Cardiac fibroblast (primary cell): ENCODE measurements at places on chromosomes 6 and 20.

DNA sequence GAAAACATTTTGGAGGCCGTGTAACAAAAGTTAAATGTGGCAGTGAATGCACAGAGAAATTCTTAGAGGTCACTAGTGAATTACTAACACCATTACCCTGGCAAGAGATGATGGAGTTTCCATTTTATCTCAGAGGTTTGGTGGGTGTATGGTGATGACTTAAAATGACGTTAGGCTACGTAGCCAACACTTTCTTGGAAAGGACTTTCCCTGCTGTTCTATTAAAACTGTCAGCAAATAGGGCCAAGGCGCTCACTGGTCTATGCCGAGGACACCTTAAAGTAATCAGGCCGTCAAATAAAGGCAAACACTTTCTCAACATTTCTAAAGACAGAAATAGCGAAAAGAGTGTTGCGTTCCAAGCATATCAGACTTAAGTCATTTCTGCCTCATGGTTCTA lies 160.8 kb downstream of the GMPR start:
- DNase-seq: peak; percentile 55

- no peak for DNase-seq
Measured at GRCh38 chr20:57991211-57991881, 237.1 kb downstream of the ANKRD60 start.

GRCh38 chr20:58719258-58719657 lies 26.7 kb downstream of the NPEPL1 start:
- DNase-seq: no peak

GRCh38 chr6:111242452-111242851 lies 155.1 kb downstream of the SLC16A10 start:
- DNase-seq: peak; percentile 67

DNA sequence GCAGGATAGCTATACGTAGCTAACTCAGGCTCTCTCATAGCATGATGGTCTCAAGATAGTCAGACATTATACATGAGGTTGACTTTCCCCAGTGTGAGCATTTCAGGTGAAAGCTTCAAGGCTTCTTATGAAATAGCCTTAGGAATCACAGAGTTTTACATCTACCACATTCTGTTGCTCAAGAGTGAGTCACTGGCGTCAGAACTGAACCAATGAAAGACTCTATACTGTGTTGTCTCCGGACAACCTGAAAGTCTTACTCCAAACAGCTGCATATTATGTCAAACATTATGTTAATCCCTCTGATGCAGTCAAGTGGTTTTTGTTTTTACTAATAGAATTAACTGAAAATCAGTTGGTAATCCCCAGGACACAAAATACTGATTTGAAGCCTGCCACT lies 79.8 kb upstream of the TRDN start:
- peak; percentile 14 for DNase-seq

GRCh38 chr6:152749336-152749735 lies 1.3 kb upstream of the VIP start:
- DNase-seq: no peak

DNA sequence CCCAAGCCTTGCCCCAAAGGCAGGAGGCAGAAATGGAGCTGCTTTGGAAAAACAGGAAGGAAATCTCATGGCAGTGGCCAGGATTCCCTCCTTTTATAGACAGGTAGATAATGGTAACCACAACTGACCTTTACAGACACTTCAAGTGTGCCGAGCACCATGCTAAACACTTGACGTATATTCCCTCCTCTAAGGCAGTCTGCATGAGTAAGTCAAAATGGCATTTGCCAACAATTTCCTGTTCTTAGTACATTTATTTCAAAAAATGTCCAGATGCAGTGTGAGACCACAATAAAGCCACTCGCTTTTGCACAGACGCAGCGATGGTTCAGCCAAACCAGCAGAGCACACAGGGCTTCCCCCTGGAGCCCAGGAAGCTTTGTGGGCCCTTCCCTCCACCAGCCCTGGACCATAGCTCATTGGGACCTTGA lies 16.5 kb upstream of the GPR6 start:
- DNase-seq: peak; percentile 42

- DNase-seq: no peak
Measured at GRCh38 chr6:42916288-42916687, 435 bp downstream of the PTCRA start.

- DNase-seq: peak; percentile 55
Measured at GRCh38 chr6:141415896-141416295, 716.8 kb upstream of the GJE1 start.

- peak; percentile 1 for DNase-seq
Measured at GRCh38 chr6:57822896-57823358, 505.5 kb downstream of the PRIM2 start.

- no peak for DNase-seq
Measured at GRCh38 chr6:53447865-53448264, 97.0 kb downstream of the GCLC start.

- no peak for DNase-seq
Measured at GRCh38 chr6:16712255-16712930, 48.9 kb downstream of the ATXN1 start.

- DNase-seq: peak; percentile 40
Measured at GRCh38 chr6:13526727-13527670, 39.6 kb upstream of the GFOD1 start.

DNA sequence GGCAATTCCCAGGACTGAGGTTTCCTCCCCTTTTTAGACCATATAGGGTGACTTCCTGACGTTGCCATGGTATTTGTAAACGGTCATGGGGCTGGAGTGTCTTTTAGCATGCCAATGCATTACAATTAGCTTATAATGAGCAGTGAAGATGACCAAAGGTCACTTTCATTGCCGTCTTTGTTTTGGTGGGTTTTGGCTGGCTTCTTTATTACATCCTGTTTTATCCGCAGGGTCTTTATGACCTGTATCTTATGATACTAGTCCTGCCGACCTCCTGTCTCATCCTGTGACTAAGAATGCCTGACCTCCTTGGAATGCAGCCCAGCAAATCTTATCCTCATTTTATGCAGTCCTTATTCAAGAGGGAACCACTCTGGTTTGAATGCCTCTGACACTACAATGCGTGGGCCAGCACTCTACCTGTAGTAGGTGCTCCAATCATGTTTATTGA lies 190.1 kb downstream of the KCNQ5 start:
- peak; percentile 58 for DNase-seq

DNA sequence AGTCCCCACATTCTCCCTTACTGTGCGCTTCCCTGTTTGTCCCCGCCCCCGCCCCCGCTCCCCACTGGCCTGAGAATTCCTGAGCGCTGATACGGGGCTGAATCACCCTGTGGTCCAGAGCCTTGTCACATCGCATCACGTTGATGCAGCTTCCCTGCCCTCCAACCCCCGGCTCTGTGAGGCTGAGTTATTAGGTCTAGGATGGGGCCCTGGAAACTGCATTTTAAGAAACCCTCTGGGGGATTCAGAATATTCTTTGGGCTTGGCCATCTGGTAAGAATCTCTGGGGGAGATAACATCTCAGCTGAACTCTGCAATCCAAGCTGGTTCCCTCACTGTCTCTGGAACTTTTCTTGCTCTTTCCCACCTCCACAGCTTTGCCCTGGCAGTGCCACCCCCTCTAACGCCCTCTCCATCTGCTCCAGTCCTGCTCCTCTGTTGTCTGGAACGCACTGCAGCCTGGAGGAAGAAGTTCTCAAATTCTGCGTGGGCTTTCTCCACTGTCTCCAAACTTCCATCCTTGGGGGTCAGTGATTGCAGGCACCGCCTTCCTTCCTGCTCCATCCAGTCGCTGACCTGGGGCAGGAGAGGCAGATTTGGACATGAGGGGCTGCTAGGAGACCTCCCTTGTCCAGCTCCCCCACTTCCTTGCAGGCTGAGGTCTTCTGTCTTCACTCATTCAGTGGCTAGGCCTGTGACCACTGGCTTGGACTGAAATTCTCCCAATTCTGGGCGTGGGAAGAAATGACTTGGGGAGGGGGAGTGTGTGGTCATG lies 42.6 kb downstream of the KIAA1755 start:
- DNase-seq: peak; percentile 89

DNA sequence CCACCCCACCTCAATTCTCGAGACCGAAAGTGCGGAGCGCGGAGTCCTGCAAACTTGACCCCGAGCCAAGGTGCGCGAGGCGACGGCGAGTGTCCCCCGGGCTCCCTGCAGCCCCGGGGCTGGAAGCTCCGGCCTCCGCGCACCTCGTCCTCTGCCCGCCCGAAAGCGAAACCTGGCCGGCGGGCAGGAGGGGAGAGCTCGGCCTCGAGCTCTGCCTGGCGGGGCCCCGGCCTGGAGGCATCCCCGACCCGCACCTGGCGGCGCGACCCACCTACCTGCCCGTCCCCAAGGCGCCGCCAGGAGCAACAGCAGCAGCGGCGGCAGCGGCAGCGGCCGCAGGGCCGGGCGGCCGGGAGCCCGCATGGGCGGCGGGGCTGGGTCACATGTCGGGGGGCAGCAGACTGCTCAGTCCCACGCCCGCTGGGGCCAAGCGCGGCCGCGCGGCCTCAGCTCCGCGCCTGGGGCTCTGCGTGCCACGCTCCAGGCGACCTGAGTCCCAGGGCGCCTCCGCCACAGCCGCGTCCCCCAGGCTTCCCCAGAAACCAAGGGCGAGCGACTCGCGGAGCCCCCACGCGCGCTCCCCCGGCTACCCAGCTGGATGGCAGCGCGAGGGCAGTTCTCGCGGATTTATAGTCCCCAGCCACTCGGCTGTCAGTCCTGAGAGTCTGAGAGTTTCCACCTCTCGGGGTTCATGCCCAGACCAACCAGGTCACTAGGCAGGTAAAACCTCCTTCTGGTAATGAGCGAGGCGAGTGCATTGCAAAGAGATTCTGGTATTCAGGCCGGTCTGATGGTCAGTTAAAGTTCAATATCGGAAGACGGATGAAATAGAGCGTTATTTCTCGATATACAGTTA lies at the start of gene IL20RA:
Gene IL20RA, minus strand, starts transcription at position 600 of the 856 bp plus-strand sequence. Its CDS starts 237 bp downstream, at position 363.
- peak; percentile 14 for DNase-seq

GRCh38 chr6:14763616-14764015 lies 482.3 kb upstream of the JARID2 start:
- DNase-seq: no peak

- DNase-seq: peak; percentile 18
Measured at GRCh38 chr6:111382476-111383294, 100.3 kb downstream of the REV3L start.

- no peak for DNase-seq
Measured at GRCh38 chr6:18141805-18142590, 12.9 kb downstream of the TPMT start.

GRCh38 chr20:58552366-58552934 lies 37.3 kb upstream of the APCDD1L start:
- DNase-seq: no peak

- peak; percentile 73 for DNase-seq
Measured at GRCh38 chr6:45132059-45132458, 196.1 kb upstream of the RUNX2 start.

GRCh38 chr20:13862245-13862644 lies 77.4 kb downstream of the NDUFAF5 start:
- no peak for DNase-seq

- no peak for DNase-seq
Measured at GRCh38 chr6:125586074-125586473, 163.4 kb upstream of the HEY2 start.

- DNase-seq: no peak
Measured at GRCh38 chr6:95546148-95546547, 31.2 kb upstream of the MANEA start.

- DNase-seq: no peak
Measured at GRCh38 chr6:155265843-155266535, 2.2 kb downstream of the CLDN20 start.

- peak; percentile 26 for DNase-seq
Measured at GRCh38 chr20:36728986-36729385, 16.9 kb downstream of the NDRG3 start.

- peak; percentile 34 for DNase-seq
Measured at GRCh38 chr20:2692036-2692885, at the start of gene EBF4. TSS of gene EBF4 (plus strand) at chr20:2692780. CDS start at chr20:2693646, 866 bp downstream.

- peak; percentile 15 for DNase-seq
Measured at GRCh38 chr6:89527634-89528033, 94.7 kb downstream of the ANKRD6 start.

DNA sequence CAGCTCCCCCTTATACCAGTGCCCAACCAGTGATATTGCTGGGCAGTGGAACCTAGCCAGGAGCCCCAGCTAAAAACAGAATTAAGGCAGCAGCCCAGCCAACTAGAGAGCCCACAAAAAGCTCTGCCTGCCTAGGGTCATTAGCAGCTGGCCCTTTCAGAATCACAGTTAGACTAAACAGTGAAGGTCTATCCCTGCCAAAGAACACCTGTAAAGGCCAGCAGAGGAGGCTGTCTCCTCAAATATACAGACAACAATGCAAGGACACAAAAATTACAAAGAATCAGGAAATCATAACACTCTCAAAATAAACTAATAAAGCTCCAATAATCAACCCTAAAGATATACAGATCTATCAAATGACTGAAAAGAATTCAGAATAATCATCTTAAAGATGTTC lies 77.8 kb upstream of the HTR1E start:
- no peak for DNase-seq

DNA sequence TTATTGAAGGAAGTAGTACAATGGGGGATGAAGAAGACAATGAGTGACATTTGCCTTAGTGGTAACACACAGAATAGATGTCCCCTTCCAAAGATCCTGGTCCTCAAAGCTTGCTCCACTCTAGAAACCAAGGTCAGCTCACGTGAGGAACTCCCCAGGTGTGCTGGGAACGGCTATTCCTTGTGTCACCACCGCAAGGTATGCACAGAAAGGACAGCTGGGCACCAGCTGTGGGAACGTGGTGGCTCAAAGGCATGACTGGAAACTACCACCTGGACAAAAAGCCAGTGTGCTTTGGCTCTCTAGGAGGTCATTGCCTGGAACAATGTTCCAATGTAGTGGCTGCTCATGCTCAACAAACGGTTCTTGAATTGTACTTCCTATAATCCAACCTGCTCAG lies 94.0 kb downstream of the SLC22A3 start:
- no peak for DNase-seq

- no peak for DNase-seq
Measured at GRCh38 chr20:48709058-48709691, 118.6 kb downstream of the PREX1 start.

DNA sequence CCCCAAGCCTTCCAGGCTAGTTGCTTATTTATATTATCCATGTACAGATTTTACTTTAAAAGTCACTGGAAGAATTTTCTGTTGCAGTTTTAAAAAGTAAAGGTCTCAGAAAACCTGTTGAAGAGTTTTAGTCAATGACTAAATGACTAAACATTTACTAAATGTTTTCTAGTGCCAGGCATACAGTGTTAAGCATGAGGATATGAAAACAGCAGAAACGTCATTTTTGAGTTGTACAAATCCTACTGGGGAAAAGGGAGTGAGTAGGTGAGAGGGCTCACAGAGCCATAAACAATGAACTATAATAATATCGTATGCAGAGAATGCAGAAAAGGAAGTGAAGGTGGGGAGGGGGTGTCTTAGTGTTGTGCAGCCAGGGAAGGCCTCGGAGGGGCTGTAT lies 66.3 kb downstream of the MAN1A1 start:
- DNase-seq: peak; percentile 34

DNA sequence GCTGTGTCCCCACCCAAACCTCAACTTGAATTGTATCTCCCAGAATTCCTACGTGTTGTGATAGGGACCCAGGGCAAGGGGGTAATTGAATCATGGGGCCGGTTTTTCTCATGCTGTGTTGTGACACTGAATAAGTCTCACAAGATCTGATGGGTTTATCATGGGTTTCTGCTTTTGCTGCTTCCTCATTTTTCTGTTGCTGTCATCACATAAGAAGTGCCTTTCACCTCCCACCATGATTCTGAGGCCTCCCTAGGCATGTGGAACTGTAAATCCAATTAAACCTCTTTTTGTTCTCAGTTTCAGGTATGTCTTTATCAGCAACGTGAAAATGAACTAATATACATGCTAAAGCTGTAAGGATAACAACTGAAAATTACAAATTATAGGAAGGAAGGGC lies 88.3 kb downstream of the CDYL start:
- DNase-seq: no peak

- DNase-seq: no peak
Measured at GRCh38 chr20:47971058-47971791, 185.9 kb upstream of the SULF2 start.

GRCh38 chr20:50876816-50877215 lies 54.4 kb downstream of the ADNP start:
- no peak for DNase-seq
